Stimulated activated CD8-positive, alpha-beta memory T cell treated with anti-CD3 and anti-CD28 coated beads, Interleukin-15, amount 100 ng/mL, for 48 hours (primary cell): ENCODE measurements at places on chromosomes 4 and X.

GRCh38 chr4:20078644-20079043 is 173.1 kb upstream of the SLIT2 start:
- no peak for DNase-seq

GRCh38 chrX:45379236-45379635 is 178.6 kb upstream of the DIPK2B start:
- DNase-seq: no peak

GRCh38 chrX:41334363-41335197 is 618 bp downstream of the DDX3X start:
- DNase-seq: peak; percentile 49

DNA sequence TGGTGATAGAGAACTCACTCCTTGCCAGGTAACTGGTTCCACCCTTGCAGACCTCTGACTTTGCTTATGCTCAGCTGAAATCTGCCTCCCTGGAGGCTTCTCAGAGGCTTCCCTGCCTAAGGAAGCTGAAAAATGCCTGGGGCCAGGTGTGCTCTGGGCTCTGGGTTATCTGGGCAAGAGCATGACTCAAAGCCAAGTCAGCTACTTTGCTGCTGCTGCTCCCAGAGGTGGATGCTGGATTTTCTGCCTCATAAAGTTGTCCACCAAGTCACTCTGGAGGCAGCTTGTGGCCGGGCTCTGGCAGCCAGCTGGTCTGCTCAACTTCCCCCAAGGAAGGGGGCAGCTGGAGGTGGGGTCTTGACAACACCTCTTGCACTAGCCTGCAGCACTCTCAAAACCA is 132.7 kb downstream of the PJA1 start:
- DNase-seq: no peak

DNA sequence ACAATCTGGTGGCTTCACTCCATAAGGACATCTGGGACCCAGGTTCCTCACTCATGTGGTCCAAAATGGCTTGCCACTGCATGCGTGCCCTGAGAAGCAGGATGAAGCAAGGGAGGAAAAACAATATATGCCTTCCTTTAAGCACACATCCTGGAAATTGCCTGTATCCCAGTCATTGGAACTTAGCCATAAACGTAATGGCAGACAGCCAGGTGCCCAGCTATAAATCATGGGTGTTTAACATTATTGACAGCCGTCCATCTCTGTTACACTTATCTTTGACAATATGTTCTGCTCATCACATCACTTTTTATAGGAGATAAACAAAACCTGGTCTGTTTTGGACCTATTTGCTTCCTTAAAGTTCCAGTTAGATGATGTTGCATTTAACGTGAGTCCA is 181.0 kb downstream of the AASDH start:
- DNase-seq: no peak
